IMR-90 (cell line): ENCODE measurements at places on chromosomes 2 and 18. TPM values are rescaled to one million over a fixed set of nuclear protein-coding genes. Genes with fewer than 3 reads are reported as not detected.
A peak's percentile ranks its signal among the peaks of the same experiment; 100 is the strongest.

Gene TMX3
- total RNA-seq, result 50.5 and 83.3 TPM in 2 replicates

DNA sequence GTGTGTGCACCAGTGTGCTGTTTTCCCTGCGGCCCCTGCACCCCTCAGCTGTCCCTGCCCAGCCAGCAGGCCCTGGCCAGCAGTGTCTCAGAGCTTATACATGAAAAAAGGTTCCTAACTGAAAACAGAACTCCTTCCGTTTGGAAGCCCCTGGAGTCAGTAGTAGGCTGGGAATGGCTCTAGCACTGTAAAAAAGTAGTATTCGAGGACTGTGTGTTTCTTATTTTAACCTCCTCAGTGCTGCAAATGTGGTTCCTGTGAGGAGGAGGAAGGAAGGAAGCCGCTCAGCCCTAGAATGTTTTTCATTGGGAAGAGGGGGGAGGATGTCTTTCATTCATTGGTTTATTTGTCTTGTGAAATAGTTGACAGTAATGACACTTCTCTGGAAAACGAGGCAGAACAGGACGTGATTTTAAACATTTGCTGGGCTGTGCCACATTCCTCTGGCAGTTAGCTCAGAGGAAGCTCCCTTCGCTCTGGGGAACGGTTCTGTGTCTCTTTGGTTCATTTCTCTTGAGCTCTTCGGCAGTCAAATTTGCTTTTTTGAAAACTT is 103.5 kb downstream of the SPTBN1 start:
- H3K4me3 ChIP-seq, result peak overlapping the region; percentile 59
- H3K27me3 ChIP-seq, result no peaks in the 10 kb centered on the region
- peaks cover 21% of the 10 kb centered on the region for H3K4me1 ChIP-seq
- no peaks in the 10 kb centered on the region for H3K36me3 ChIP-seq
- peak; percentile 87 for DNase-seq

- peaks cover 35% of the 10 kb centered on the region for H3K4me1 ChIP-seq
- no peak for DNase-seq
- H3K27ac ChIP-seq, result no peak overlapping the region
- H3K36me3 ChIP-seq, result no peaks in the 10 kb centered on the region
- H3K4me3 ChIP-seq, result no peak overlapping the region
- H3K27me3 ChIP-seq, result no peaks in the 10 kb centered on the region
These were observed 118.8 kb downstream of the CTIF start for GRCh38 chr18:48657447-48658120.

DNA sequence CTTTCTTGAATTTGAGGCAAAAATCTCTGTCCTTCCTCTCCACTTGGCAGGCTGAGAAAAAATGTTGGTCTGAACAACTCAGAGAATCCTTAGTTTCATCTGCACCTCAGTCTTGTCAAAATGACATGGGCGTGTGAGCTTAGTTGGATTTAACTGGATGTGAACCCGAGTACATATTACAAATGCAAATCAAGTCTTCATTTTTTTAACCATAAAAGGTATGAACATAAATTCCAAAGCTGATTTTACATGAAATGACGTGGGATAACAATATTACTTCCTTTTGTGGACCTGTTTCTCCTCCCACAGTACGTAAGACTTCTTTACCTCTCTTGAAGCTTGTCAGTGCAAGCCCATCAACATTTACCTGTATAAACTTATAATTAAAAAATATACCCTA is 32.6 kb upstream of the RND3 start:
- no peak overlapping the region for H3K4me3 ChIP-seq
- no peaks in the 10 kb centered on the region for H3K36me3 ChIP-seq
- no peaks in the 10 kb centered on the region for H3K27me3 ChIP-seq
- H3K27ac ChIP-seq, result no peak overlapping the region
- H3K4me1 ChIP-seq, result peaks cover 13% of the 10 kb centered on the region

Gene OSBPL1A
- total RNA-seq, result 50.3 and 70.4 TPM in 2 replicates

Gene C2orf42
- 24.4 and 31.5 TPM in 2 replicates for total RNA-seq

Gene SERTAD2
- 5.0 and 6.7 TPM in 2 replicates for total RNA-seq

Gene EMX1
- total RNA-seq, result not detected in 2 replicates

Gene HOXD13
- not detected in 2 replicates for total RNA-seq

DNA sequence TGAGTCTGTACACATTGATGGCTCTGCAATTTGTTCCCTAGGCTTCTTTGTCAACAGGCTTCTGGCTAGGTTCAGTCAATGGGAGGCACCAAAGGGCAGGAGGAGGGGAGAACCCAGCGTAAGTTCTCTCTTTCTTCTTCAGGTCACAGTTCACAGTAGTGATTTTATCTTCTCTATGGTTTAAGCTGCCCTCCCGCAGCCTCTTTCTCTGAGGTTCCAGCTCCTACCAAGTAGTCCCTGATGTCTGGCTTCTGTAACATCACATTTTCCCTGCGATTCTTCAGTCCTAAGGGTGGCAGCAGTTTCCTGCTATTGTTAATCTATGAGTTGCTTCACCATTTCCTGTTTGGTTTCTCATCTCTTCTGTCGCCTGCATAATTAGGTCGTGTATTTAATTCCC is 107.4 kb downstream of the CPO start:
- H3K36me3 ChIP-seq, result no peaks in the 10 kb centered on the region
- H3K4me3 ChIP-seq, result no peak overlapping the region
- no peak for DNase-seq
- no peaks in the 10 kb centered on the region for H3K27me3 ChIP-seq
- H3K4me1 ChIP-seq, result peaks cover 5% of the 10 kb centered on the region

Gene WDR35
- 8.1 and 12.2 TPM in 2 replicates for total RNA-seq

GRCh38 chr2:59734743-59735142 is 818.7 kb downstream of the BCL11A start:
- H3K27ac ChIP-seq, result no peak overlapping the region
- DNase-seq, result no peak
- no peaks in the 10 kb centered on the region for H3K36me3 ChIP-seq
- H3K4me3 ChIP-seq, result no peak overlapping the region
- H3K27me3 ChIP-seq, result no peaks in the 10 kb centered on the region
